ENCODE measurements at places on chromosomes 5 and 9.

DNA sequence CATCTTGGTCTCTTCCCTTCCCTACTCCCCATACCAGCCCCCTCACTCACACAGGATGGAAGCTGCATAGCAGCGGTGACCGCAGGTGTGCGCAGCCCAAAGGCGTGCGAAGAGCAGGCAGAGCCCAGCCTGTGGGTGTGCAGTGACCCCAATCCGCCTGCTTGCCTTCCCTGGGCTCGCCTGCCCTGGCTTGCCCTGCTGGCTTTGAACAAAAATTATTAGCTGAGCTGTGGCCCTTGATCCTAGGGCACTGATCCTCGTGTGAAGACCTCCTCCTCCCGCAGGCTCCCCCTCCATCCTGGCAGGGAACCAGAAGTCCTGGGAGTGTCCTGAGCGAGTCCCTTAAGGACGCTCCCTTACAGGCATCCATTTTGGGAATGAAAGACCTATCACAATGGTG lies 31.9 kb downstream of the MORN5 start:
- DNase-seq, result no peak

GRCh38 chr9:33287087-33287490 lies 3.2 kb upstream of the NFX1 start:
- DNase-seq, result no peak

- DNase-seq, result no peak
Measured at GRCh38 chr9:107862881-107863280, 373.3 kb upstream of the KLF4 start.

DNA sequence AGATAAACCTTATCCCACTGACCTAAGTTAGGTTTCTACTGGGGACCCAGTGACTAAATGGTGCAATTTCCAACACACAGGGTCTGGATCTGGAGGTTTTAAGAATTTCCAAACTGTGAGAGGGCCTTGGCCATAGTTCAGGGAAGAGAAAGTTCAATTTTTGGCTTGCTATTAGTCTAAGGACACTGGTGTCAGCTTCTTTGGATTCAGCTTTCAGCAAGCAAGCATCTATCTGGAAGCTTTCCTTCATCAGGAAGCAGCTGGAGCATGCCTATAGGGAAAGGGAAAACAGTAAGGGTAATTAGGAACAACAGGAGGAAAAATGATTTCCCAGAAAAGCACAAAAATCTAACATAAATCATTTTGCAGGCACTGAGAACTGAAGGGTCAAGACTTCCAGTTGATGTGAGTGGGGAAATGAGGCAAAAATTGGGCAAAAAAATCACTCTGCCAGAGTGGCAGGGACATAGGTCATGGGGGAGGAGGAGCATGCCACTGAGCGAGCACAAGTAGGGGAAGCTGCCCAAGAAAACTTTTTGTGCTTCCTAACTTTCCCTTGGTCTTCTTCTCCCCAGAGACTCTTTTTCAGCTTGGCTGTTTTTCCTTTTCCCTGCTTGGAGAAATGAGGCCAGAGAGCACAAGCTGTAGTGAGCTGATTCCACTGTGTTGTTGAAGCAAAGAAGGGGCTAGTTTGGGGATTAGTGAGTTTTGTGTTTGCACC lies 299.6 kb downstream of the FGF10 start:
- no peak for DNase-seq

- DNase-seq, result no peak
Measured at GRCh38 chr9:33908749-33909148, 91.8 kb downstream of the UBE2R2 start.

DNA sequence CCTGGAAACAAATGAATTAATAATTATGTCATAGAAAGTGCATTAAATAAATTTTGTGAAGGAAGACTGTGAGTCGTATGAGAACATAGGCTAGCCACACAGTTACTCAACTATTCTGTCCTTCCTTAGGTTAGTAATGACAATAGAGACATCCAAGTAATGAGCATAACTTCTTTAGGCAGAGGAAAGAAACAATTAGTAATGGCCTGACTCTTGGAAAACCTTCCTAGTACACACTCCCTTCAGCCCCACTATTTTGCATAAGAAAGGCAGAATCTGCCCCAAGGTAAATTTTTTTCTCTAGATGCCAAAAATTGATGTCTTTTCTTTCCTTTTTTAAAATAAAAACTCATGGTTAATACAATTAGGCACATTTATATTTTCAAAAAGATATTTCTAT lies 1619.0 kb upstream of the WWC1 start:
- DNase-seq, result no peak

DNA sequence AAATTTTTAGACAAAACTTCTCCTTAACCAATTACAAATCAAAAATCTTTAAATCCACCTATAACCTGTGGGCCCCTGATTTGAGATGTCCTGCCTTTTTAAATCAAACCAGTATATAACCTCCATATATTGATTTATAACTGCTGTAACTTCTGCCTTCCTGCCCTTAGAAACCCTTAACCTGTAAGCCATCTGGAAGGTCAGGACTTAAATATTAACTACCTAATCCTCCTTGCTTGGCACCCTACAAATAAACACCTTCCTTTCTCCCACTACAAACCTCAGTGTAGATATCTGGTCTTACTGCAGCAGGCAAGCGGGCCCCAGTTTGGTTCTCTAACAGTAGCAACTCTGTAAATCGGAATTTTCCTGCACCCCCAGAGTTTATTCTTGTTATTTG lies 83.9 kb downstream of the MTREX start:
- no peak for DNase-seq

DNA sequence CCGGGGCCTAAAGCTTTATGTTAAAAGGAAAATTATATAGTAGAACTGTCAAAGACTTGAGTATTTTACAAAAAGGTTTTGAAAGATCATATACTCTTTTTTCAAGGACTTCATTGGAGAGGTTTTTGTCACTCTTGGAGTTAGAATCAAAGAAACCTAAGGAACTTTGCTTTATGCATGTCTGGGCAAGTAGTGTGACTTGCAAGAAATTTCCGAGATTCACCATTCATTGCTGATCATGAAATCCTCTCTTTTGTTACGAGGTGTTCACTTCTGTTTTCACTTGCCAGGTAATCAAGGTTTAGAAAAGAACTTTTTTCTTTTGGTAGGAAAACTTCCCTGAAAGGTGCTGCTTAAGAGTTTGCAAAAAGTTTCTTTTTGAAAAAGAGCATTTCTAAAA lies 64.8 kb downstream of the NUP214 start:
- no peak for DNase-seq

GRCh38 chr5:156476678-156477077 lies 149.7 kb downstream of the SGCD start:
- no peak for DNase-seq

- no peak for DNase-seq
Measured at GRCh38 chr5:151284392-151284967, 19.1 kb downstream of the SLC36A3 start.

GRCh38 chr5:39502704-39503103 lies 77.9 kb upstream of the DAB2 start:
- no peak for DNase-seq

- DNase-seq, result no peak
Measured at GRCh38 chr9:10079284-10079964, 533.4 kb downstream of the PTPRD start.

- no peak for DNase-seq
Measured at GRCh38 chr5:35061211-35061770, 13.5 kb upstream of the AGXT2 start.

- no peak for DNase-seq
Measured at GRCh38 chr5:131677115-131677514, 42.1 kb upstream of the RAPGEF6 start.

- no peak for DNase-seq
Measured at GRCh38 chr9:120299785-120300184, 280.2 kb downstream of the CDK5RAP2 start.

GRCh38 chr9:4927043-4927471 lies 58.0 kb upstream of the JAK2 start:
- no peak for DNase-seq

DNA sequence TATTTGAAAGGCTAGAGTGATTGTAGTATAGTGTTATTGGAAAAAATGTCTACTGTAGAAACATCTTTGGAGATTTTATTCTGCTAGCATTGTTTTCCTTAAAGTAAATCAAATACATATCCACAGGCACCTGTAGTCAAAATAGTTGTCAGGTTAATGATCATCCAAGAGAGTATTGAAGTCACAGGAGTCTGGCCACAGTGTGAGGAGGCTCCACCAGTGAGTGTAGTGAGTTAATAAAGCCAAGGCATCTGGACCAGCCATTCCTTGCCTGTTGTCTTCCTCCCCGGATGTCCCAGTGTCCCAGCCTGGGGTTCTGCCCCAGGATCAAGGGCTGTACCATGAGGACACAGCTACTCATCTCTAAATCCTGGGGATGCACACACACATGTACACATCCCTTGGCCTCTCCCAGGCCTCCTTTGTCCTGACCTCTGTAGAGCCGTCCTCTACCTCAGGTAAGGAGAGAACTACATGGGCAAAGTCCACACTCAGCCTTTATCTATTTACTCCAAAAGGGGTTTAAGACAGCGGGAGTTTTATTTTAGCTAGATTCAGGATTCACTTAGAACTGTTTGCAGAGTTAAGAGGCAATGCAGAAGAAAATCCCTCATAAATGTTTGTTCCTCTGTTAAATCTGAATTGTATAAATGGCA lies 3.7 kb downstream of the PIK3R1 start:
- DNase-seq, result no peak

DNA sequence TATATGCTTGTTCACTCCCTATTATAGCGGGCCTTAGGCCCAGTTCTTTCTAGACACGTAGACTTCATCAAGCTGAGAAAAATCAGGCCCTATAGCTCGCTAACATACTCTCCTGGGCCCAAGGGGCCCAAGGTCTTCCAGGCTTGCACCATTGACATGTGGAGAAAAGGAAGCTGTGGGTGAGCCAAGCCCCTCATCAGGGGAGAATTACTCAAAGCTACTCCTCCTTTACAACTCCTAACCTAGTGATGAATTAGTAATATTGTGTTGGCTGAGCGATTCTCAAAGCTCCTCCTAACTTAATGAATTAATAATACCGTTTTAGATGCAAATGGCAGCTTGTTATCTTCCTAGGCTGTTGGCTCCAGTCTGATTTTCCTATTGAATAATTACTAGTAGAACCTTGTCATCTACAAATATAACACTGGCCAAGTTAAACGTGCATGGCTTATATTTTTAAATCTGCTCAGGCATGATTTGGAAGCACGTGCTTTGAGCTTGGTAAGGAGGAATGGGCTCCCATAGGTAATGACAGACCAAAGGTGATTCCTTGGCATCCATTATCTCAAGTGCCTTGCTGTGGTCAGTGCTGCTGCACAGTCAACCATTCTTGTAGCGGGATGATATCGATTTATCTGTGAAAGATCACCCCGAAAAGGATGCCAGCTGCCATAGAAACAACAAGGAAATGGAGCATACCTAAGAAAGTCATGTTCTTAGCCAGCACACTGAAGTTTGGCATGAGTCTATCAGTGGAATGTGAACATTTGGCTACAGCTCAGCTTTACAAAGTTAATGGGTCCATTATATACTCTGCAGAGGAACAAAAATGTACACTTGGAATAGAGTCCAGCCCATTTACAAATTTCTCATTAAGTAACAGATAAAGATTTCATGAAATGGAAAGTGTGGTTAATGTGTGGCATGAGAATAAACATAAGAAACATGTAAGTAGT lies 23.8 kb downstream of the LVRN start:
- no peak for DNase-seq
